H1 (cell line): ENCODE measurements at places on chromosomes 3 and 15. TPM values are rescaled to one million over a fixed set of nuclear protein-coding genes. Genes with fewer than 3 reads are reported as not detected.

Gene CD96
- polyA plus RNA-seq, result 0.02 TPM in 1 of 2 replicates, not detected in the other

Gene KNG1
- 0.05 TPM in 1 of 2 replicates, not detected in the other for polyA plus RNA-seq

Gene BMF
- 21.2 and 29.0 TPM in 2 replicates for polyA plus RNA-seq

- no peak for DNase-seq
These were observed 19.5 kb downstream of the NFKBIZ start for GRCh38 chr3:101868534-101869464.

DNA sequence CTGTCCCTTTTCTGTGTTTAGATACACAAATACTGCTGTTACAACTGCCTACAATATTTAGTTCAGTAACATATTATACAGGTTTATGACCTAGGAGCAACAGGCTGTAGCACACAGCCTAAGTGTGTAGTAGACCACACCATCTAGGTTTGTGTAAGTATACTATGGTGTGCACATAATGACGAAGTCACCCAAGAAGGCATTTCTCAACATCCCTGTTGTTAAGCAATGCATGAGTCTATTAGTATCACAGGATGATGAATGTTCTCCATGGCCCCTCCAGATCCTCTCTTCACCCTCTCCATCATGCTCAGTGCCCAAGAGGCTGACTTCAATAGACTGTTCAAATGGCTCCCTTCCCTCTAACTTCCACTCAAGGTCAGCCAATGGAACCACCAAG lies 14.6 kb upstream of the SEC62 start:
- no peak for DNase-seq
